ENCODE measurements at places on chromosomes 3 and 15.

DNA sequence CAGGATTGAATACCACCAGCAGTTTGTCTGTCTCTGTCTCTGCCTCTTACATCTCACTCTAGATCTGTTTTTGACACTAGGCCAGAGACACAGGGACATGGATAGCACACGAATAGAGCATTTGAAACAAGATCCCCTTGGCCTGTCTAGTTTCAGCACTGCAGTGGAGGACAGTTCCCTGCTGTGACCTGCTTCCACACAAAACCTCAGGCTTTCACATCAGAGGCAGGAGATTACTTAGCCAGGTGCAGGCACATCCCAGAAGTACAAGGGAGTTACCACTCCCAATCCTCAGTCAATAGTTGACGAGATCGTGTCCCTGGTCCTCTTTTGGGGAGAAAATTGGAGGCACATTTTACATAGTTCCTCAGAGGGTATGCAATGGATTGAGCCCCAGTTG lies 34.0 kb upstream of the CCK start:
- peak; percentile 38 for DNase-seq

DNA sequence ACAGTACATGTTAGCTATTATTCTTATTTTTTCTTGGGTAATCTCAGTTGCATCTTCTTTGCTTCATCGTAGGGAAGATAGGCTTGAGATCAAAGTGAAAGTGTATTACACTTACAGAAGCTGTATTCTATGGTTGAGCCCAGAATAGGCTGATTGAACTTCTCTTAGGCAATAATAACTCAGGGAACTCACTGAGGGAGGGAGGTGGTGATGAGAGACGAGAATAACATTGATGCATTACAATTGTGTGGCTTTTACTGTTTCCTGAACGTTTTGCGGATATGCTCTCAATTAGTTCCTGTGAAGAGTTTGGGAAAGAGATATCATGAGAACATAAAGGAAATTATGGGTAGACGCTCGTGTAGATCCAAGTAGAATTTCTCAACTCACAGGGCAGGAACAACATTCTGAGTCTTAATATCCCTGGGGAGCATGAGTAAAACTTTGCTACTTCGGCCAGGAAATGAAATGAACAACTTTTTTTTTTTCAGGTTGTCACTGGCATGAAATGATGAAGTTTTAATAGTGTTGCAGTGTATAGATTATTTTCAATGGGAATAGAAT lies 302.2 kb downstream of the TUSC7 start:
- no peak for DNase-seq

DNA sequence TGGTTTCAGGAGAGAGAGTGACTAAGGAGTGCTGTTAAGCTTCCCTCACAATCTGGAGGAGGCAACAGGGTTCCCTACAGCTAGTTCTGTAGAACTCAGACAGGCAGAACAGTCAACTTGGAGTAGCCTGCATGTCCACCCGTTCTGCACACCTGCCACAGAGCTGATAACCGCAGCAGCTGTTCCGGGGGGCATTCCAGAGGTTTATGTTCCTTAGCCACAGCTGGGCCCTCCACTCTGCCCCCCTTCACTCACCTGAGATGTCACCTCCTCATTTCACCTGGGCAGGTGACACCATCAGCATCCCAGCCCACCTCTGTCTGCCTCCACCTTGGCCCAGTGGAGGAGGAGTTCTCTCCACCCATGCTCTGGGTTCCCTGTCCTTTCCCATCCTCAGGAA lies 22.6 kb downstream of the XYLB start:
- DNase-seq = no peak

- DNase-seq = peak; percentile 79
These were observed 3.0 kb upstream of the ISLR2 start for GRCh38 chr15:74127255-74127953.

DNA sequence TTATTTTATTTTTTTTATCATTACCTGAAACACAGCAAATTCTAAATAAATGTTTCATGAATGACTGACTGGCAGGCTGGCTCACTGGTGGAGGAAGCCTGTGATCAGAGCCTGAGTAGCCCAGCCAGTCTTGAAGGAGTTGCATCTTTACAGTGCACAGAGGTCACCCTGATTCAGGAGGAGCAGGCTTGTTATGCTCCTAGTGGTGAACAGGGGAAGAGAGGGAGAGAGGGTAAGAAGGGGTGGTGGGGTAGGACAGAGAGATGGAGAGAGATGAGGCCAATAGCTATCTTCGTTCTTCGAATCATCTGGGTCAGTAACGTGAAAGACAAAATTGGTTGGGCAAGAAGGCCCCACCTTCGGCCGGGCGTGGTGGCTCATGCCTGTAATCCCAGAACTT lies 202.6 kb upstream of the MCTP2 start:
- DNase-seq = no peak

GRCh38 chr3:114858329-114858728 lies 288.8 kb downstream of the ZBTB20 start:
- no peak for DNase-seq

DNA sequence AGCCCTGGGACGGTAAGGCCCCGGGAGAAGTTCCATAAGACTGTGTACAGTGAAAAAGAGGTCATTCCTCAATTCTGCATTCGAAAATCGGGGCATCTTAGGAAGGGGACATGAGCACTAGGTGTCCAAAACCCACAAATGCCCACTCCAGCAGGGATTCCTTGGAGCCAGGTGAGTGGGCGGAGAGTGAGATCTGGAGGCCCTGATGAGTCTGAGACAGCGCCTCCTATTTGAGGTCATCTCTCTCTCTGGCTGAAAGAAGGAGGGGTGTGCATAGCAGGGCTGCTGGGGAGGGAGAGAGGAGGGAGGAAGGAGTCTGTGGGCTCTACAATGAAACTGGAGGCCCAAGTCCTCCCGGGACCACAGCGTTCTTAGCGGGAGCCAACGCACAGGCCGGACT lies 38.1 kb upstream of the LACTB start:
- no peak for DNase-seq

GRCh38 chr15:100245487-100245820 lies 96.3 kb downstream of the ADAMTS17 start:
- DNase-seq = no peak

GRCh38 chr3:34364335-34364734 lies 565.9 kb downstream of the PDCD6IP start:
- no peak for DNase-seq

DNA sequence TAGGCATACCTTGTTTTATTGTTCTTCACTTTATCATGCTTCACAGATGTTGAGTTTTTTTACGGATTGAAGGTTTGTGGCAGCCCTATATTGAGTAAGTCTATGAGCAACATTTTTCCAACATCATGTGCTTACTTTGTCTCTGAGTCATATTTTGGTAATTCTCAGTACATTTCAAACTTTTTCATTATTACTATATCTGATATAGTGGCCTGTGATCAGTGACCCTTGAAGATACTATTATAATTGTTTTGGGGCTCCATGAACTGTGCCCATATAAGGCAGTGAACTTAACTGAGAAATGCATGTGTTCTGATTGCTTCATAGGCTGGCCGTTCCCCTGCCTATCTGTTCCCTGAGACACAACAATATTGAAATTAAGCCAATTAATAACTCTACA lies 42.8 kb upstream of the NSMCE3 start:
- DNase-seq = no peak

DNA sequence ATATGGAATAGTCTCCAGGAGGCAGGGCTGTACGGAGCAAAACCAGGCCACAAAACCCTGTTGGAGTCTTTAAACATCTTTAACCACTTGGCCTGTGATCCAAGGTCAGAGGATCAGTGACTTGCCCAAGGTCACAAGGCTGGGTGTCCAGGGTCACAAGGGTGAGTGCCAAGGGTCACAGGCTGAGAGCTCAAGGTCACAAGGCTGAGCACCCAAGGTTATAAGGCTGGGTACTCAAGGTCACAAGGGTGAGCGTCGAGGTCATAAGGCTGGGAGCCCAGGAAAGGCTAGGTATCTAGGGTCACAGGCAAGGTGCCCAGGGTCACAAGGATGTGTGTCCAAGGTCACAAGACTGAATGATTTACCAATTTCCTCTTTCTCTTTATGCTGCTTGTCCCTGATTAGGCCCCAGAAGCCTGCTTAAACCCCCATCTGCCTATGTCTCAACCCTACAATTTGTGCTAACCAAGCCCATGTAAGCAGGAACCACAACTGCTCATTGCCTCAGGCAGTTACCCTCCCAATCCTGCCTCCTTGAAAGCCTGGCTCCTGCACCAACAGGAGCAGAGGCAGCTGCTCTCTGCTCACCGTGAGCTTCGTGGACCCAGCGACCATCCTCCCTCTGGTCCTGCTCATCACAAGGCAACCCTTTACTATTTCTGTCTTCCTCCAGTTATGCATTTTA lies 51.5 kb downstream of the MGLL start:
- no peak for DNase-seq

DNA sequence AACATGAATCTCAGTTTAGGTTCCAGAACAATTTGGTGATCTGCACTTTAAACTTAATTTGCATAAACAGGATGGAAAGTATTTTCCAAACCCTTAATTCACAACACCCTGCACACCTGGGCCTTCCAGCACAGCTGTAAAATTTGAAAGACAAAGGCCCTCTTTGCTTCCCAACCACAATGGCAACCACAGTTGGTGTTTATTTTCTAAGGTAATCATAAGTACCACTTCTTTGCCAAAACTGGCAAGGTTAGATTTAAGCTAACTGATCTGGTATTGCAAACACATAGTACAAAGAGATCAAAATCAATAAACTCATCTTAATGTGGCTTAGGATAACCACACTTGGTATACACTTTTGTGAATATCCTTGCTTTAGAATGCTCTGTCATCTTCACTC lies 4.1 kb downstream of the LRIG1 start:
- no peak for DNase-seq

DNA sequence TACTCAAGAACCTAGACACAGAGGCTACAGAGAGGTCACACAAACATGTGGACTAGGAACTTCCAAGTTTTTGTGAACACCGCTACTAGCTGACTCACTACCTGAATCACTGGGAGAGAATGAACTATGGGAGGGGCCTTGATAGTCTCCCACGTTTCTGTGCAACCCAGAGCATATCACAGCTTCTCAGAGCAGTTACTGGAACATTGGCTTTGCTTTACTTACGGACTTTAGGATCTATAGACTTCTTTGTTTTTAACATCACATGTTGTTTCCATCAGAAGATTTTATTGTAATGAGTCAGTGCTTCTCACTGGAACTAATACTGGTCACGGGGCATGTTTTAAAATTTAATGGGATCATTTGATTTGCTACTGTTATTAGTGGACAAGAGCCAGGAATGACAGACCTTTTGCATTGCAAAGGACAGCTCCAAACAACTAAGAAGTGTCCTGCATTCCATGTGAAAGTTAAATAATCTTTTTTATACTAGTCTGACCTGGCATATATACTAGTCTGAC lies 35.6 kb downstream of the RTP4 start:
- peak; percentile 80 for DNase-seq

DNA sequence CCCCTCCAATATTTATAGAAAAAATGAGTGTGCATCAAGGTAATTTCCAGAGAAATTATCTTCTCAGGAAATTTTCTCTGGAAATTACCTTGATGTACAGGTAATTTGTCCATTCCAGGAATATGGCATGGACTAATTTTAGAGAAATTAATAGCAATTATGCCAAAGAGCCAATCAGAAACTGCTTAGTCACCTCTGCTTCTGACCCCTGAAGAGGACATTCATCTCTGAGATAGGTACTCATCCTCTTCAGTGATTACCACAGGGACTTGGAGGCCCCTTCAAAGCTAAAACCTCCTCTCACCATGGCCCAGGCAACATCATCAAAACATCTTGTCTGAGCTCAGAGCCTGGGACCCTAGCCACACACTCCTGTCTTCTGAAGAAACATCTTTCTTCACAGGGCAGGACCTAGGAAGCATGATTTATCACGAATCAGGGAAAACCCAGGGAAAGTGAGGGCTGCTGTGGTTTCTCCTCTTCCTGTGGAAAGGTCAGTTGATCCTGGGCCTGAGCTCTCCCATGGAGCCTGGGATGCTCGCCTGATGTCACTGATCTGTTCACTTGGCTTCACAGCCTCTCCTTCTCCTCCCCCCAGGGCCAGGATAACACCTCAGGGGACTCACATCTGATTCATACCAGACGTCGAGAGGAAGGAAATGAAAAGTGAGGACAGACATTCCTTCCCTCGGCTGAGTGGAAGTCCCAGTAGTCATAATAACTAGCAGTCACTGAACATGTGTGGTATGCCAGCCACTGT lies 210.5 kb downstream of the DTWD1 start:
- DNase-seq = peak; percentile 13

DNA sequence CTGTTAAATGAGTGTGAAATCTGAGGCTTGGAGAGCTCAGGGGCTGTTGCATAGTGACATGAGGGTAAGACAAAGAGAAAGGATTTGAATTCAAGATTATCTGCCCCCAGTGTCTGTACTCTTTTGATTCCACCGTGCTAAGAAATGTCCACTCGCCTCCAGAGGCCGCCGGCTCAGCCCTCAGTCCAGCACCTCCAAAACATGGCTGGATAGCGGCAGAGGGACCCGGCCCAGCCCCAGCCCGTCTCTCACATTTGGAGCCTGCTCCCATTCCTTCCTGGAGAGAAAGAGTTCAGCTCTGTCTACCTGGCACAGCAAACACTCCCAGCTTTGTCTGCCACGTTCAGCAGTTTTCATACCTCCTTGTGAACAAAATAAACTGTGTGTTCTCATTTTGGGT lies 84.8 kb upstream of the IQSEC1 start:
- DNase-seq = no peak

- no peak for DNase-seq
These were observed 58.6 kb downstream of the MAP2K5 start for GRCh38 chr15:67601073-67601472.

DNA sequence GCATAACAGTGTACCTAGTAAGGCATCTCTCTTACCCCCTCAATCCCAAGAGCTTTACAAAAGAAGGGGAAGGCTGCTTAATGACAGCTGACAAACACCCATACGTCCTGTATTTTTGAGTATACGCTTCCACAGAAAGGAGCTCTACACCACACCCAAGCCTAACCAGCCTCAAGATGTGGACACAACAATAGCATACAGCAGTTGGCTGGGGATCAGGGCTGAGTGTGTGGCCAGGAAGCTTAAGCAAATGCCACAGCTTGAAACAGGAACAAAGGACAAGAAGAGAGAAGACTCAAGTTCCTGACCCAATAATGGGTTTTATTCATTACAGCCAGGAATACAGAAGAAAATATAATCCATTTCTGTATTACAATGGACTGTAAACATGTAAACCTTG lies 6.9 kb downstream of the HEXA start:
- DNase-seq = no peak

GRCh38 chr3:194332858-194333211 lies 18.3 kb downstream of the CPN2 start:
- DNase-seq = no peak

DNA sequence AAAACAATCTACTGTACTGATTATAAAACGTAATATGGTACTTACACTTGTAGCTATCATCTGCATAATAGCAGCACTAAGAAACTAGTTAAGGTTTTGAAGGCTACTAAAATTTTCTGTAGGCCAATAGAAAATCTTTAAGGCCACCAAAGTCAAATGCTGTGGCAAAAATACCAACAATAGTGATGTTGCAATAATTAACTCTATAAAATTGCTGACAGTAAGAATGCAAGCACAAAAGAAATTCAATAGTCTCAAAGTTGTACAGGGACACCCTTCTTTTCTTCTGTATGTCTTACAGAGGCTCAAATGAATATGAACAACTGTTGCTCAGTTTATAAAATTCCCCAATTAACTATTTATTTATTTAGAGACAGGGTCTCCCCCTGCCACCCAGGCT lies 62.0 kb downstream of the TMCC1 start:
- no peak for DNase-seq

All from RWPE1 (cell line).